ENCODE measurements at places on chromosomes 3 and 15. TPM values are rescaled to one million over a fixed set of nuclear protein-coding genes. Genes with fewer than 3 reads are reported as not detected.

DNA sequence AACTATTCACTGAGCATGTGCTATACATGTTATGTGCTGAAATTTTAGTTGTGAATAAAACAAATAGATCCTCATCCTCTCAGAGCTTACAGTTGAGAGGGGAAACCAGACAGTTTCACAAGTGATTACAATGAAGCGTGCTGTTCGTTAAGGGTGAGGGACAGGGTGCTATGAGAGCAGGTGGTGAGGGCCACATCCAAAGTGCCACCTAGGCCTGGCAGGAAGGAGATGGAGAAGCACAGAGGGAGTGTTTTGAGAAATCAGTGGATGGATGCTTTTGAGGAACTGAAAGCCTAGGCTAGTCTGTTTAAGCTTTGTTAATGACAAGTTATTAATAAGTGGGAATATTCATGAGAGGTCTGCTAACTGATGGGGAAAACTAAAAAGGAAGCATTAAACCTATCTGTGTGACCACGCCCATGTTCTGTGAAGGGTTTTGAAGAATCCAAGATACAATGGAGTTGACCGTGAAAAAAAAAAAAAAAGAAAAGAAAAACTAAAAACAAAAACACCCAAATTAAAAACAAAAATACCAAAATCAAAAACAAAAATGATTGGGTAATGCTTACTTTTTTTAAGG is 7.3 kb downstream of the MCTP2 start:
- H3K4me1 ChIP-seq: peaks cover 53% of the 10 kb centered on the region
- no peak overlapping the region for H3K27ac ChIP-seq
- H3K4me3 ChIP-seq: no peak overlapping the region
- H3K27me3 ChIP-seq: no peaks in the 10 kb centered on the region
- DNase-seq: no peak
- peaks cover 18% of the 10 kb centered on the region for H3K36me3 ChIP-seq

DNA sequence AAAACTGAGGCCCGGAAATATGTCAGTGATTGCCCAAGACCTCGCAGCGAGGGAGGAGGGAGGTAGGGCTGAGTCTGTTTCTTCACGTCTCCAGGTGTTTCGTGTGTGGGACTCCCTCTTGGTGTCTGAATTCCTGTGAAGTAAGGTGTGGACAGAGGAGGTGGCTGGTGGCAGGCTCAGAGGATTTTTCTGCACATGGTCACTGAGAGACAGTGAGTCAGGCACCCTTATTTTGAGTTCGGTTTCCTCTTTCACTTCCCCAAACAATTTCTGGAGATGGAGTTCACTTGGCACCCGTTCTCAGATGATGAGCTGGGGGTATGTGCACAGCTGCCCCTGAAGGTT is 46.3 kb upstream of the VPS8 start:
- no peaks in the 10 kb centered on the region for H3K36me3 ChIP-seq
- H3K27ac ChIP-seq: no peak overlapping the region
- H3K4me3 ChIP-seq: no peak overlapping the region
- H3K27me3 ChIP-seq: peaks cover 10% of the 10 kb centered on the region
- no peaks in the 10 kb centered on the region for H3K4me1 ChIP-seq

GRCh38 chr3:160820430-160820829 is 64.4 kb downstream of the PPM1L start:
- no peak overlapping the region for H3K4me3 ChIP-seq
- DNase-seq: no peak
- H3K4me1 ChIP-seq: no peaks in the 10 kb centered on the region
- H3K27ac ChIP-seq: no peak overlapping the region
- H3K36me3 ChIP-seq: no peaks in the 10 kb centered on the region

DNA sequence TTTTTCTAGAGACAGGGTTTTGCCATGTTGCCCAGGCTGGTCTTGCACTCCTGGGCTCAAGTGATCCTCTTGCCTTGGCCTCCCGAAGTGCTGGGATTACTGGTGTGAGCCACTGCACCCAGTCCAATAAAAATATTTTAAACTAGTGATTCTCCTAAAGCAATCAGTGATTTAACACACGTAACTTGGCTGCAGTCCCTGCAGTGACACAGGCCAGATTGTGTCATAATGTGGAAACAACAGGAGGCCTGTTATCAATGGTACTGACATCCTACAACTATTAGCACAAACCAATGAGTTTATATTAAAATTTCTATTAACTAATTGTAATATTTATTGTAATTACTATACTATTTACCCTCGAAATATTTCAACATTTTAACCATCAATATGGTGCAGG is 1.6 kb upstream of the SEC61A1 start:
- peaks cover 7% of the 10 kb centered on the region for H3K27me3 ChIP-seq
- peaks cover 34% of the 10 kb centered on the region for H3K4me1 ChIP-seq
- H3K4me3 ChIP-seq: no peak overlapping the region

GRCh38 chr15:62495670-62496614 is 330.9 kb upstream of the C2CD4B start:
- no peaks in the 10 kb centered on the region for H3K36me3 ChIP-seq
- no peak overlapping the region for H3K27ac ChIP-seq
- DNase-seq: no peak
- no peaks in the 10 kb centered on the region for H3K4me1 ChIP-seq
- no peak overlapping the region for H3K4me3 ChIP-seq

- no peak overlapping the region for H3K4me3 ChIP-seq
- peaks cover 20% of the 10 kb centered on the region for H3K36me3 ChIP-seq
- peak; percentile 25 for DNase-seq
- H3K27ac ChIP-seq: peak overlapping the region; percentile 40
- peaks cover 45% of the 10 kb centered on the region for H3K4me1 ChIP-seq
Observed at GRCh38 chr3:56855856-56856512, 54.2 kb upstream of the ARHGEF3 start.

DNA sequence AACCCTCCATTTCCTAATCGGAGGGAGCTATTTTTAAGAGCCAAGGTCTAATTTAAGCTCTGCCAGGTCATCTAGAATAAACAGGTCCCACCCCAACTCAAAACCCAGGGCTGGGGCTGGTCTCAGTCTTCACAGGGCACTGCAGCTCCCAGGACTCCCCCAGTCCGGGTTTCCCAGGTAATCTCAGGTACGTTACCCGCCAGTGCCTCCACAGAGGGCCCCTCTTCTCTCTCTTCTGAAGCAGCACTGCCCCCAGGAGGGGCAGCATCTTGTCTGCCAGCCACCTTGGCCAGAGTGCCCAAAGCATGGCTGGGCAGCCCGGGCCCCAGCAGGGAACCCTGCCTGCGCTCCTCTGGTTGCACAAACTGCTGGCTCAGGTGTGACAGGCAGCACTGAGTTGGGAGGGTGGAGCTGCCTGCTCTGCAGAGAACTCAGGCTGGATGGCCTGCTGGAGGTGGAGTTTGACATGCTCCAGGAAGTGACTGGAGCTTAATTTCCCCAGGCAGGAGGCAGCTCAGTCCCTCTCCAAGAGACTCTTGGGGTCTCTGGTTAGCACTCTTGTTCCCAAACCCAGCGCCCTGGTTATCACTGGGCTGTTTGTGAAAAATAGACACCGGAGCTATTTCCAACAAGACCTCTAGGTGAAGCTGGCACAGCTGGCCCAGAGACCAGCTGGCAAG is at the start of gene PLA2G4F:
PLA2G4F (minus strand) TSS at position 394 of the 680 bp plus-strand sequence; CDS start at position 307, 87 bp downstream.
- no peaks in the 10 kb centered on the region for H3K27me3 ChIP-seq
- DNase-seq: no peak
- H3K4me1 ChIP-seq: no peaks in the 10 kb centered on the region
- H3K27ac ChIP-seq: no peak within 1 kb of the TSS
- H3K4me3 ChIP-seq: no peak within 1 kb of the TSS
- H3K36me3 ChIP-seq: no peaks in the 10 kb centered on the region

DNA sequence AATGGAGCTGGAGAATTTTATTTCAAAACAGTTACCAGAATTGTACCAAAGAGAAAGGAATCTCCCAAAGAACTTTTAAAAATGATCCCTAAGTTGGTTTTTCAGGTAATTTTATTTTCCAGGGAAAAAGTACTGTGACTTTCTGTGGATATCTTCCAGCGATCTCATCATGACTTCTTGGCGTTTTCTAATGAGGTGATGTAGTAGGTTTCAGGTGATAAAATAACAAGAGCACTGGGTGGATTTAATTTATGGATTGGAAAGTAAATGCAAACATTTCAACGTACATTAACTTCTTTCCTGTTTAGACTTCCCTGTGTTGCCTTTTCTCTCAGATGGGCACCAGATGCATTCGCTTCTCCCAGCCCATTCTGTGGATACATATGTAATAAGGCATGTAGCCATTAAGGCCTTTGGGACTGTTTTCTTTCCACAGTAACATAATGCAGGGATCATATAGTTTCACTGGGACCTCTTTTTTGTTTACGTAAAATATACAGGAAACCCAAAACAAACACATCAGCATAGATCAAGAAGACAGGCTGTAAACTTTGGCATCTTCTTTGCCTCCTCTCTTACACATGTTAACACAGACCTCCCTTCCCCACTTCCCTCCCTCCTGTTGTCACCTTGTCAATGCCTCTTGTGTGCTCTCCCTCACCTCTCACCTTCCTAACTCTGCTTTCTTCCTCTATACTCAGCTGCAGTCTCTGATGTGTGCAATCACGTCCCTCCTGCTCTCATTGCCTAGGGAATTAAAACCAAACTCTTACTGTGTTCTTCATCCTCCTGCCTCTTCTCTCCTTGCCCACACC is 13.0 kb downstream of the PHLDB2 start:
- no peak for DNase-seq
- H3K36me3 ChIP-seq: no peaks in the 10 kb centered on the region
- no peaks in the 10 kb centered on the region for H3K27me3 ChIP-seq
- no peak overlapping the region for H3K4me3 ChIP-seq
- H3K4me1 ChIP-seq: no peaks in the 10 kb centered on the region
- no peak overlapping the region for H3K27ac ChIP-seq

- peaks cover 5% of the 10 kb centered on the region for H3K4me1 ChIP-seq
- peaks cover 2% of the 10 kb centered on the region for H3K36me3 ChIP-seq
- no peak overlapping the region for H3K27ac ChIP-seq
- no peaks in the 10 kb centered on the region for H3K27me3 ChIP-seq
Observed at GRCh38 chr3:115156046-115156654, 9.1 kb upstream of the ZBTB20 start.

DNA sequence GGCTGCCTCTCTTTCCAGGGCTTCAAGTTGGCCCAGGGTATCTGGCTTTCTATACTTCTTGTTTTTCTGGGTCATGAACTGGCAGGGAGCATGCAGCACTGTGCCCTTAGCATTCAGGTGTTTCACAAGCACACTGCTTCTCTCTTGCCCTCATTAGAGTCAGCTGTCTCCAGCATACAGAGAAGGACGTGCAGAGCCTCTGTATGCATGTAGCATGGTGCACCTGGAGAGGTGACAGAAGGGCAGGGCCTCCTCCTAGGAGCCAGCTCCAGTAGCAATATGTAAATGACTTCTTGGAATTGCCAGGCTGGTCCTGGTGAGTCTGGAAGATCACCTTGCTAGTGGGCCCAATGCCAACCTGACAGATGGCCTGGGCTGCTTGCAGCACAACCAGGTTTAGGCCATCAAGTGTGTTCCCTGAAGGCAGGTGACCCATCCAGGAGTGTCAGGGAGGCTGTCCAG is 44.8 kb upstream of the ATP2C1 start:
- H3K27me3 ChIP-seq: peaks cover 26% of the 10 kb centered on the region
- DNase-seq: no peak
- H3K4me1 ChIP-seq: peaks cover 40% of the 10 kb centered on the region
- H3K4me3 ChIP-seq: no peak overlapping the region
- no peaks in the 10 kb centered on the region for H3K36me3 ChIP-seq

DNA sequence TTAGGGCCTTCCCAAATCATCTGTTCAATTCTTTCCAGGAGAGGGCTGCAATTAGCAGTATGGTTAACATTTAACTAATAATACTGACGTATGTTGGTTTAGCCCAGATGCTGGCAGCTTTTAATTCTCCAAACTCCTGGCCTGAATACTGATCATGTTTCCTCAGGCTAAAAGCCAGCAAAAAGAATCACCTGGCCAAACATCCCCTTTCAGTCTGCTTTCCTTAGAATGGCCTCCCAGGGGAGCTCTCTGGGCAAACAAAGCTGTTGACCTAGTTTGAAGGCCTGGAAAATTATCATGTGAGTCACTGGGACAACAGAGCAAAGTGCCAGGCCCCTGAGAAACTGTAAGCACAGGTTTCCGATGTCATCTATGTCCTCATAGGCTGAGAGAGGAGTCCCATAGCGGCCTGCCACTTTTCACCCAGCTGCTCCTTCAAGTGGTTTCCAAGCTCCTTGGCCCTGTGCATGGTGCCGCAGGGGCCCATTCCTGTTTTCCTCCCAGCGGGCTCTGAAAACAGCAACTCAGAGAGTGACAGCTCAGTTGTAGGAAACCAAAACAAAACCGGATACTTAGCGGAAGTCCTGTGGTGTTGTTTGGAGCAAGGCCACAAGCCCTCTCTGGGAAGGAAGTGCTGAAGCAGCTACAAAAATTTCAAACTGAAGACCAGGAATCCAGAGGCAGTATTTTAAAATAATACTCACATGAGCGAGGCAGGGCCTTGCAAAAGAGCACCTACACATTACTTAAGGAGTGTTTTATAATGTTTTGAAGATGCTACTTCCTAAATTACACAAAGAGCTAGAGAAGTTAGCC is 36.5 kb upstream of the RAB11A start:
- H3K4me3 ChIP-seq: peak overlapping the region; percentile 67
- H3K27me3 ChIP-seq: no peaks in the 10 kb centered on the region
- peaks cover 44% of the 10 kb centered on the region for H3K4me1 ChIP-seq
- DNase-seq: peak; percentile 51
- peak overlapping the region; percentile 94 for H3K27ac ChIP-seq
- H3K36me3 ChIP-seq: no peaks in the 10 kb centered on the region

DNA sequence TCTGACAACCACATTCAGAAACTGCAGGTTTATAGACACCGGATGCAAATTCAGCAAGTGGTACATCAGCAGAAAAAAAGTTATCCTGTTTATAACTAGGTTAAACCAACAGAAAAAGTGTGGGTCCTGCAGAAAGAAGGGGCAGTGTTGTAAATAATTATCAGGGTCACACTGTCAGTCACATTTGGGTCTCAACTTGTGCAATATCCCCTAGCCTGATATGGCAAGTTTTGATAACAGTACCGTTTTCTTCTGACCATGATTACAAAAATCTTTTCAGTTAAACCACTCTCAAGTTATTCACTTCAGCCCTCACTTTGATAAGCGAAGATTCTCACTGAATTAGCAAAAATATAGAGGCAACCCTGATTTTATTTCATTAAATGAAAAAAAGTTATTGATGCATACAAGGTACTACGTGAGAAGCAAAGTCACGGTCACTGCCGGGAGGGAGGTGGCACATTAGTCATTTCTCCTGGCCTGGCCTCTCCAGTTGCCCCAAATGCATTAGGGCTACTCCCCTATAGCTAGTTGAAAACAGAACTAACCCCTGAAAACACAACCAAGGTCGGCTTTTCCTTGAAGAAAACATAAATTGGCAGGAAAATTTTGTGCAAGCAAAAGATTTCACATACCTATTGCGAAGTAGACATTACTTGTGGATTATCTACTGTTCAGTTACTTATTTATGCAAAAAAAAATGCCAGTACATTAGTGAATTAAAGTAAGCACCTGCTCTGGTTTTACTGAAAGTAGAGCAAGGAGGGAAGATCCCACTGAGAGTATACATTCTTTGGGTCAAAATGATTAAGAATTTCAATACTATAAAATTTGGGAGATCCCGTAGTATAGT is 28.6 kb downstream of the IL5RA start:
- DNase-seq: no peak
- no peak overlapping the region for H3K27ac ChIP-seq
- H3K27me3 ChIP-seq: no peaks in the 10 kb centered on the region

The ZNF80 gene
- total RNA-seq: 1.3 TPM

The CDCP1 gene
- 1.1 TPM for total RNA-seq

The ANP32A gene
- total RNA-seq: 295 TPM

The CAPN3 gene
- 1.8 TPM for total RNA-seq

The MAP1A gene
- total RNA-seq: 0.68 TPM

The OXTR gene
- 0.70 TPM for total RNA-seq

The RASGRF1 gene
- not detected for total RNA-seq

The PEX11A gene
- total RNA-seq: 3.0 TPM

The NANOGP8 gene
- total RNA-seq: not detected

All from activated naive CD8-positive, alpha-beta T cell treated with anti-CD3 and anti-CD28 coated beads for 36 hours (primary cell).